NCI-H187 (cell line): ENCODE measurements at places on chromosomes 7 and 10.
A peak's percentile ranks its signal among the peaks of the same experiment; 100 is the strongest.

GRCh38 chr7:85890244-85890811 lies 703.5 kb upstream of the SEMA3D start:
- no peak for DNase-seq

GRCh38 chr7:4134631-4135030 lies 547.5 kb upstream of the FOXK1 start:
- DNase-seq = no peak

- DNase-seq = no peak
Measured at GRCh38 chr7:33101906-33102305, 7.3 kb downstream of the RP9 start.

GRCh38 chr7:106216923-106217542 lies 67.8 kb downstream of the NAMPT start:
- DNase-seq = no peak

GRCh38 chr7:131683536-131684125 lies 127.2 kb upstream of the PODXL start:
- DNase-seq = no peak

- peak; percentile 3 for DNase-seq
Measured at GRCh38 chr7:94632338-94633013, 23.5 kb downstream of the SGCE start.

- DNase-seq = no peak
Measured at GRCh38 chr10:115653473-115653872, 560.3 kb downstream of the ATRNL1 start.

DNA sequence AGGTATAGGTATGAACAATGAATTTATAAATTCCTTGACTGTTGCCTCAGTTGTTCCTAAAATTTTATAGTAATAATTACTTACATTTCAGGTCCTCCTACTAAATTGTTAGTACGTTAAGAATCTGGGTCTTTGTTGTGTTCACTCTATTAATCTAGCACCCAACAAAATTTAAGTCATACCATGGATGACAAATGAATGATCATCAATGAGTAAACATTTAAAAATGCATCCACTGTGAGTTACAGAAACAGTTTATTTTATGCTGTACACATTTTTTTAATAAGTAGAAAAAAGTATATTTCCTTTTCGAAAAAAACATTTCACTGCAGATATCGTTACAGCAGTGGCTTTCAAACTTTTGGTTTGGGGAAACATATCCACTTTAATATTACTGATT lies 265.2 kb downstream of the PCLO start:
- DNase-seq = no peak

DNA sequence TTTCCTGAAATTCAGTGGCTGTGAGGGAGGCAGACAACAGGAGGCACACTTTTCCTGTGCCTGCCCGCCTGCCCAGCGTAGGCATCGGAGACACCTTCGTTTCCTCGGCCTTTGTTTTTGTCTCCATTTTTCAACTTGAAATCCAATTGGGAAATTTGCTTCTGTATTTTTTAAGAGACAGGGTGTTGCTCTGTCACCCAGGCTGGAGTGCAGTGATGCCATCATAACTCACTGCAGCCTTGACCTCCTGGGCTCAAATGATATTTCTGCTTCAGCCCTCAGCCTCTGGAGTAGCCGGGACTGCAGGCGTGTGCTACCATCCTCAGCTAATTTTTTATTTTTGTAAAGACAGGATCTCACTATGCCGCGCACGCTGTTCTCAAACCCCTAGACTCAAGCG lies 116.8 kb downstream of the CYTH3 start:
- DNase-seq = no peak

GRCh38 chr10:1309617-1310270 lies 253.6 kb downstream of the WDR37 start:
- DNase-seq = no peak

DNA sequence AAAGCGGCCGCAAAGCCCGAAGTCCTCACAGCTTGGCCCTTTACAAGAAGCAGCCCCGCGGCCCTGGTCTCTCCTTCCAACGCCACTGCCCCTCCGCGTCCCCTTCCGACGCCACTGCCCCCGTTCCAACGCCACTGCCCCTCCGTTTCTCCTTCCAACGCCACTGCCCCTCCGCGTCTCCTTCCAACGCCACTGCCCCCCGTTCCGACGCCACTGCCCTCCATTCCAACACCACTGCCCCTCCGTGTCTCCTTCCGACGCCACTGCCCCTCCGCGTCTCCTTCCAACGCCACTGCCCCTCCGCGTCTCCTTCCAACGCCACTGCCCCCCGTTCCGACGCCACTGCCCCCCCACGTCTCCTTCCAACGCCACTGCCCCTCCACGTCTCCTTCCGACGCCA lies 33.1 kb downstream of the AP5Z1 start:
- DNase-seq = no peak

- no peak for DNase-seq
Measured at GRCh38 chr7:71770269-71770907, 638.4 kb downstream of the GALNT17 start.

GRCh38 chr10:11705722-11706121 lies 36.5 kb upstream of the ECHDC3 start:
- DNase-seq = no peak

DNA sequence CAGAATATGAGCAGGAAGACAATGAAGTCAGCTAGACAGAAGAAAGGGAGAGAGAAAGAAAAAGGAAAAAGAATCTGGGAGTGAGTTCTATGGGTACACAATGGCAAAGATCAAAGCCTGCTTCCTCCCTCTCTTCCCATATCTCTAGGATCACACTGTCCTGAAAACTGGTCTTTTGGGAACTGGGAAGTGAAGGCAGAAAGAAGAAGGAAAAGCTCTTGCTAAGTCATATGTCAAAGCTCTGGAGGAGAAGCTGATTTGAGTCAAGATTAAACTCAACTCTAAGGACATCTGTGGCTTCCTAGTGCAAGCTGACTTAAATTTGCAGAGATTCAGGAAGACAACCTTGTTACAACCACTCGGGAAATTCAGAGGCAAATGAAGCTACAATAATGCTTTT lies 147.5 kb downstream of the DOCK4 start:
- no peak for DNase-seq

DNA sequence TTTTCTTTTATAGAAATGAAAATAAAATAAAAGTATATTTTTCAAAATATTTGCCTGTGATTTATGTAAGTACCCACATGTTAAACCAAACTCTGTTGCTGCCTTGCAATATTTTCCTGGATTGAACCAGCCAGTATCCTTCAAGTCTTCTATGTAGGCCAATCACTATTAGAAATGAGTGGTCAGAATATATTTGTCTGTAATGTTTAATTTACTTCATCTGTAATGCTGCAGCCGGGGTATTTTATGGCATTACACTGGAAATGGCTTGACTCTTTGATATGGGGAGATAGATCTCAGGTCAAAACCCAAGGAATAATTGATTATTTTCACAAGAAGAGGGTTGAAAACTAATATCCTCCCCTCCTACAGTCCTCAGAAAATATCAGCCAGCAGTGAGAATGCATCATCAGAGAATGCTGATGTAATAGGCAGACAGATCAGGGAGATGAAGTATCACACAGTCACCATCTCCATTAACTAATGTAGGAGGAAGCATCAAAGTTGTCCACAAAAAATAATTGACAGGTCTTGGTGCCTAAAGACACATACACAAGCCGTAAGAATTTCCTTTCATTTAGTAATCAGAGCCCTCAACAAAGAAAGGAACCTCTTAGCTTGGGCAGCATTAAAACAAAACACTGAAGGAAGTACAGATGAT lies 82.5 kb downstream of the VWDE start:
- no peak for DNase-seq

DNA sequence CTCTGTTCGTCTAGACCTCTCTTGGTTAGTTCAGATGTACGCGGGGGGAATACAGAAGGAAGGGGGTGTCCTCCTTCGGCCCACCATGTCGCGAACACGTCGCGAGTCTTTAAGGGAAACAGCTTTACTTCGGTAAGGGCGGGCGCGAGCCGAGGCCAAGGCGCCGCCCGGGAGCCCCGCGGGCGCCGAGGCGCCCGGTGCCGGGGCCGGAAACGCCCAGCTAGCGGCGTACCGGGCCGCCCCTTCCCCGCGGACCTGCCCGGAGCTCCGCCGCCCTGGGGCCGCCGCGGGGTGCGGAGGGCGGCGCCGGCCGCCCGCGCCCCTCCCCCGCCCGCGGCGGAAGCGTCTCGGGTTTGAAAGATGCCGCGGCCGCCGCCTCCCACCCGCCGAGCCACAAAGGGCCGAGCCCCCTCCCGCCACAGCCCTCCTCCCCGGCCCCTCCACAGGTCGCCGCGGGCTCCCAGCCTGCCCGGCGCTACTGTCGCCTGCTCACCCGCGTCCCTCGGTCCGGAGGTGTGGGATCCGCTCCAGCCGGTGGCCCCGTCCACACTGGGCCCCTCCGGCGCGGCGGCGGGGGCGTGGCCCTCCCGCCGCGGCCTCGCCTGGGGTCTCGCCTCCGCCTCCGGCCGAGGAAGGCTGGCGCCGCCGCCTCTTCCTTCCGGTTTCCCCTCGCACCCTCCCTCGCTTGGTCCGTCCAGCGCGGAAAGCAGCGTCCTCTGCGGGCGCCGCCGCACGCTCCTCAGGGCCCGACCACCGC lies at the start of gene KBTBD2:
KBTBD2 (minus strand) TSS at position 718 of the 757 bp plus-strand sequence. CDS start 12,156 bp downstream, outside the sequence.
- peak; percentile 54 for DNase-seq

GRCh38 chr7:5758753-5759335 lies 22.6 kb downstream of the RNF216 start:
- no peak for DNase-seq

DNA sequence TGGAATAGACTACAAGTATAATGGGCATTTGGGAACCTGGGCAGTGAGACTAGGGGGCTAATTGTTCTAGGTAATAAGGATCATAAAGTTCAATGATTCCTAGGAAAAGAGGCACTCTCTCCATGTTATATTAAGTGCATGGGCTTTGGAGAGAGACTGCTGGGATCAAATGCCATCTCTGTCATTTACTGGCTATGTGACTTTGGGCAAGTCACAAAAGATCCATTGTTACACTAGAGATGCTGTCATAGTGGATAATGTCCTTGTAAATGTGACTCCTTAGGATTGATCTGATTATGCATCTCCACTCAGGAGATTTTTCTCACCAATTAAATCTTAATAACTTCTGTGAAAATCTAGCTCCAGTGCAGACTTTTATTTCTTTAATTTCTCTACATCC lies 156.3 kb upstream of the CACNA2D1 start:
- no peak for DNase-seq

GRCh38 chr7:43196379-43196778 lies 83.9 kb downstream of the HECW1 start:
- DNase-seq = no peak

- no peak for DNase-seq
Measured at GRCh38 chr7:106377847-106378361, 93.1 kb upstream of the NAMPT start.

DNA sequence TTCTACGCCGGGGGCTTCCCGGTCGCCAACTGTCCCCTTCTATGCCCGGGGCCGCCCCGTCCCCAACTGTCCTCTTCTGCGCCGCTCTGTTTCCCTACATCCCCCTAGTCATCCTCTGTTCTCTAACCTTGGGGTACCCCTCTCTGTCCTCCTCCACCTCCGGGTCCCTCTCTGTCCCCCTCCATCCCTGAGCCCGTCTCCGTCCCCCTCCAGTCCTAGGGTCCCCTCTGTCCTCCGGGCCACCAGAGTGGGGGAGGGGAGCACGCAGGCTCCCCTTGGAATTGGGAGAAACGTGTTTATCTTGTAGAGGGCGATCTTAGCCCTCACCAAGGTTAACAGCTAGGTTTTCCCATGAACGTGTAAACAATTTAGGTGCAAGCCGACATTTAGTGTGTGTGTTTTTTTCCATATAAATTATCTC lies 852 bp upstream of the KLF6 start:
- no peak for DNase-seq

- no peak for DNase-seq
Measured at GRCh38 chr10:62842983-62843382, 26.8 kb upstream of the EGR2 start.

GRCh38 chr10:124624895-124625294 lies 119.3 kb downstream of the FAM53B start:
- DNase-seq = peak; percentile 51

DNA sequence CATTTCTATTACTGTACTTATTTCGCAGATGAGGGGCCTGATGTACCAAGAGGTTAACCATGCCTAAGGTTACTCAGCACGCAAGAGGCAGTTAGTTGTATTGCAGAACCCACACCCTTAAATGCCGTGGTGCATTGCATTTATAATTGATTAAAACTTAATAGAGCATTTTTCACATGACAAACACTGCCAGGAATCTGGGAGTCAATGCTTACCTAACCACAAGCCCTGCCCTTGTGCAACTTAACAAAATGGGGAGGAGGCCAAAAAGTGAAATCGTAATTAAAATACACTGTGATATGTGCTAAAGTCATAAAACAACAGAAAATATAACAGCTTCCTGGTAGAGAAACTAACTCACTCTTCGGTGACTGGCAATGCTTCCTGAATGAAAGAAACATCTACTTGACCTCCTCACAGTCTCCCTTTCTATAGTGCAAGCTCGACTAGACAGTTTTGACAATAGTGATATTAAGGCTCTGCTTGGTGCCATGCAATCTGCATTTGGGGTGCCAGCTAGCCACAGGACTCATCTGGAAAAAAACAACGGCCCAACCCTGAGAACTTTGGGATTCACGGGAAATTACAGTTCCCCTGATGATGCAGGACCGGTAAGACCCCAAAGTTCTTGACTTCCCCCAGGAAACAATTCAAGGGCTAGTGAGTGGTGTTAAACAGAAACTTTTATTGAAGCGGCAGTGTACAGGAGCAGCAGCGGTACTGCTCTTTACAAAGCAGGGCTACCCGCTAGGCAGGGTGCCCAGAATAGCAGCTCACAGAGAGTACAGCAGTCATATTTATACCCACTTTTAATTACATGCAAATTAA lies 612.4 kb downstream of the TNS3 start:
- DNase-seq = no peak

- DNase-seq = no peak
Measured at GRCh38 chr10:121497513-121498470, 100.5 kb downstream of the FGFR2 start.

- no peak for DNase-seq
Measured at GRCh38 chr10:88493691-88494483, 89.2 kb downstream of the RNLS start.

- DNase-seq = no peak
Measured at GRCh38 chr10:75334720-75335119, 66.8 kb downstream of the ZNF503 start.

DNA sequence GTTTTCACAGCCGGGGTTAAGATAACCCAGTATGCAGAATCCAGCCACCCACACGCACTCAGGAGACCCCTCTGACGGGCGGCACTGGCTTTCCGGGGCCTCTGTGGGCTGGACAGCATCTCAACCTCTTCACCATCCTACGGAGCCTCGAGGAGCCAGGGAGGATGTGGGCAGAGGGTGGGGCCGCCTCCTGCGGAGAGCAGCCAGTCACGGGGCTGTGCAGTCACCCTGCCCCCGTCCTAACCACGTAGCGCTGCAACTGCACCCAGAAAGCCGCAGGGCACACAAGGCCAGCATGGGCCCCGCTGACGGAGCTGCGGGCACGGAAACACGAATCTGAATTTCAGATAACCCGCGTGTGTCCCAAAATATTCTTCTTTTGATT lies 270.3 kb downstream of the ELFN1 start:
- no peak for DNase-seq

- no peak for DNase-seq
Measured at GRCh38 chr7:29412912-29413311, 150.7 kb upstream of the PRR15 start.
